ENCODE measurements at places on chromosomes 6 and 20.

DNA sequence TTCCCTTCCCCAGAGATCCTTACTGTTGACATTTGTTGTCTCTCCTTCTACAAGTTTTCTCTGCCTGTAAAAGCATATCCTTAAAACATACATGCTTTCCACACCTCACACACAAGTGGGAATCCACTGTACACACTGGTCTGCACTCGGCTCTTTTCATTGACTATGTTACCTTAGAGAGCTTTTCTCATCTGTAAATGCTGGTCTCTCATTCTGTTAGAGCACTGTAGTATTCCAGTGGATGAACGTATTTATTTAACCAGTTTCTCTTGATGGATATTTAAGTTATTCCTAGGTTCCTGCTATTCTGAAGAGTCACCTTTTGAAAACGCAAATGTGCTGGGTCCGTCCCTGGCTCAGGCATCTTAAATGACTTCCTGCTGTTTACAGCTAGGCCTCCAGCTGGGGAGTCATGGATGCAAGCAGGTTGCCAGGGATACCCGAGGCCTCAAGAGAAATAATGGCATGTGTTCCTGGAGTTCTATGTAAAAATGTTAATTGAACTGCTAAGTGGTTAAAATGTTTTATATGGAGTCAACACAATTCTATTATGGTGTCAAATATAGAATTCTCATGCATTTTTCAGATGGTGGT is 61.1 kb upstream of the TGM3 start:
- no peak for DNase-seq

- DNase-seq, result peak; percentile 31
Observed at GRCh38 chr20:51385646-51386530, 156.6 kb downstream of the NFATC2 start.

DNA sequence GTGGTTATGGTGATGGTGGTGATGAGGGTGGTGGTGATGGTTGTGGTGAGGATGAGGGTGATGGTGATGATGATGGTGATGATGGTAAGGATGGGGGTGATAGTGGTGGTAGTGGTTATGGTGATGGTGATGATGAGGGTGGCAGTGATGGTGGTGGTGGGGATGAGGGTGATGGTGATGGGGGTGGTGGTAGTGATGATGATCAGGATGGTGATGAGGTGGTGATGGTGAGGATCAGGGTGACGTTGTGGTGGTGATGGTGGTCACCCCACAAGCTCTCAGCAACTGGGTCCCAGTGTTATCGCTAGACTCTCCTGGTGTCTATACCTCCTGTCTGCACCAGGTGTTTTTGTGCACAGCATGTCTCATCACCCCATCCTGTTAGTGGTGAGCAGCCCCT is 85.0 kb downstream of the TMEM242 start:
- DNase-seq, result no peak

- no peak for DNase-seq
Observed at GRCh38 chr6:42564506-42564825, 637 bp downstream of the UBR2 start.

DNA sequence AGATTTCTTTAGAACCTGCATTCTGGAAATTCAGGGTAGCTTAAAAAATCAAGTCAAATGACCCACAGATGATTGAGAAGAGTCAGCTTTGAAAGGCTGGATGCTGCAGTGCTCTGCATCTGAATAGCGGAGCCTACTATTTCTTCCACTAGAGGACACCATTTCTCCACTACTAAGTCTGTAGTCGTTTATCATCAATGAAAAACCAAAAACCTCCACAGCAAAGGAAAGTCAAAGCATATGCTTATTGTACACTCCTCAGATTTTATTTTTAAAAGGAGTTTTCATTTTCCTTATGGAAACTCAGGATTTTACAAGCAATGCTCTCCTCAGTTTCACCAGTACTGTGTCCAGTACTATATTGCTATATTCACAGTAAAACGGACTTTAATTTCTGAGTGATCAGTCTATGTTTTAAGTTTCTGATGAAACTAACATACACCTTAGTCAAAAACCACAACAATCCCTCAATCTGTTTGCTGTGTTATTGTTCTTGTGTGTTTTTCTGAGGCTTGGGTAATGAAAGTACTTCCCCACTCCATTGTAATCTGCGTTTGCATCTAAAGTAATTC is 50.5 kb upstream of the ENPP5 start:
- DNase-seq, result no peak

DNA sequence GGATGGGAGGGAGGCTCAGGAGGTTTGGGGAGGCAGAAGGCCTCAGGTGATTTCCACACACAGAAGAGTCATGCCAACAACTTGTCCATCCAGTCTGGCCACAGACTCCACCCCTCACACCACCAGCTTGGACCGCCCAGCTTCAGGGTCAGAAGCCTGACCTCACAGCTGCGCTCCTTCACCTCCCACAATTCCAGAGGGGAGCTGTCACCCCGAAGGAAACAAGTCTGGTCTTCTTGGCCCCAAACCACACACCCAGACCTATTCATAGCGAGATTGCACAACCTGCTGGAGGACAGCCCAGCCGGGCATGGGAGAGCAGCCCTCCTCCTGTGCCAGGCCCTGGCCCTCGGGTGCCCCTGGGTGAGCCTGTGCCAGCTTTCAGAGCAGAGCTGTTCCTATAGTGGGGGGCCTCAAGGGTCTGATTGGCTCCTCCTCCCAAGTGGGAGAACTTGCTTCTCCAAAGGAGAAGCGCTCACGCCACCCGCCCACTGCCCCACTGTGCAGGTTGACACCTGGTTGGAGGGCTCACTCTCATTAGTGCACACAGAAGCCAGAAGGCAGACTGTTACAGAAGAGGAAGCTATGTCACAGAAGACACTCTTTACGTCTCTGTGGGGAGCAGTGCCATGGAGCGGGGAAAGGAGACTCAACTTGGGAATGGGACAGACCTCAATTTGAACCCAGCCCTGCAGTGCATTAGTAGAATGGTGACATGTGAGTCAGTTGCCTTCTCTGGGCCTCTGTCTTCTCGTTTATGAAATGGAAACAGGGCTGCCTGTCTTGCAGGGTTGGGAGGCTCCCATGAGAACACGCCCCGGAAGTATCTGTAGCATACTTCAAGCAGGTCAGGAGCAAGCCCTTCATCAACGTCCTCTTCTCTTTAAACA is 128.8 kb downstream of the FOXO3 start:
- peak; percentile 28 for DNase-seq

DNA sequence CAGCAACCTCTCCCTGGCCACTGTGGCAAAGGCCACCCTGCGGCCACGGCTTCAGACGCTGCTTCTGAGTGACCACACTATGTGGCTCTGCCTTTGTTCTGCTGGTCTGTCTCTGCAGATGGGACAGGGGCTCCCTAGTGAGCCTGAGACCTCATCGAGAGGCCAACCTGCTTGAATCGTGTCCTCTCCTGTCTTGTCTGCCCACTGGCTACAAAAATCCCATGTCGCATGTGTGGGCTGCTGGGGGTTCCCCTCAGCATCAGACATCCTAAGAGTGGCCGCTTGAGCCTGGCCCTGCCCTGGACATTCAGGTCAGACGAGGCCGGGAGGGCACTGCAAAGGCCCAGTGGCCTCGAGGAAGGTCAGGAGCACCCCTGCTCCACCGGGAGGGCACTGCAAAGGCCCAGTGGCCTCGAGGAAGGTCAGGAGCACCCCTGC is 222.9 kb downstream of the DLL1 start:
- no peak for DNase-seq

DNA sequence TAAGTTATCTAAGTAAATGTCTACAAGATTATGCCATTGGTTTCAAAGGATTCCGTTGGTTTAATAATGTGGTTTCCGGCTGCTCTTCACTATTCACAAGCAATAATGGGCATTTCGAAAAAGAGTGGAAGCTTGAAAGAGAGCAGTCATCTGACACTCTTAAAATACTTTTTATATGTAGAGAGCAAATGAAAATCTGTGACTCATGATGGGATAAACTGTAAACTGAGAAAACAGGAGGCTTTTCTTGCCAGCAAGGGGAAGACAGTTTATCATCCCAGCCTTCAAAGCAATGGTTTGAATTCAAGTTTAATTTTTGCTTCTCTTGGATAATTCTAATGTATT is 145.7 kb downstream of the KHDC1L start:
- DNase-seq, result no peak

DNA sequence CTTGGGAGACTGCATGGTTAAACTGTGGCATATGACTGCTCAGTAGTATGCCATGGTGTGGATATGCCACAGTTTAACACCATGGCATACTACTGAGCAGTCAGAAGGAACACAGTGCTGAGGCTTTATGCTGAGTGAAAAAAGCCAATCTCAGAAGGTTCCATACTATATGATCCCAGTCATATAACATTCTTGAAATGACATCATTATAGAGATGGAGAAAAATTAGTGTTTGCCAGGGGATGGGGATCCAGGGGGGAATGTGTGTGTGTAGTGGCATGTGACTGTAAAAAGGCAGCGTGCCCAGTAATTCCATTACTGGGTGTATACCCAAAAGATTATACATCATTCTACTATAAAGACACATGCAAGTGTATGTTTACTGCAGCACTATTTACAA is 85.8 kb downstream of the FOXF2 start:
- no peak for DNase-seq

DNA sequence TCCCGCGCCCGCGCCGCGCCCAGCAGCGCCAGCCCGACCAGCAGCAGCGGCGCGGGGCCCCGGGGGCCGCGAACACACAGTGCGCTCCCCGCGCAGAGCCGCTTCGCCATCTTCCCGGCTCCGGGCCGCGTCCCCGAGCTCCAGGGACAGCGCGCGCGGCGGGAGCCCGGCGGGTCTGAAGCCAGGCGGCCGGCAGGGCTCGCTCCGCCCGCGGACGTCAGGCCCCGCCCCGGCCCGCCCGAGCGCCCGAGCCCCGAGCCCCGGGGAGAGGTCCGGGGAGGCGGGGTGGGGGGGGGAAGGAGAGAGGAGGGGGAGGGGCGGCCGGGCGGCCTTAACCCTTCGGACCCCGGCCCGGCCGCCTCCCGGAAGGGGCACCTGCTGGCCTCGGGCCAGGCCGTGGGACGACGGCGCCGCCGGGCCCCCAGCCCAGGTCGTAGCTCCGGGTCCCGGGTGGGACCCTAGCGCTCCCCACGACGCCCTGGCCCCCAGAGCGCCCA is at the start of gene LAMA5:
Gene LAMA5, minus strand, starts transcription at position 177 of the 497 bp plus-strand sequence. Its CDS starts 67 bp downstream, at position 110.
- DNase-seq, result no peak

- no peak for DNase-seq
Observed at GRCh38 chr6:148885136-148885865, 138.5 kb downstream of the UST start.

GRCh38 chr6:162056745-162057144 is 670.8 kb downstream of the PRKN start:
- no peak for DNase-seq

DNA sequence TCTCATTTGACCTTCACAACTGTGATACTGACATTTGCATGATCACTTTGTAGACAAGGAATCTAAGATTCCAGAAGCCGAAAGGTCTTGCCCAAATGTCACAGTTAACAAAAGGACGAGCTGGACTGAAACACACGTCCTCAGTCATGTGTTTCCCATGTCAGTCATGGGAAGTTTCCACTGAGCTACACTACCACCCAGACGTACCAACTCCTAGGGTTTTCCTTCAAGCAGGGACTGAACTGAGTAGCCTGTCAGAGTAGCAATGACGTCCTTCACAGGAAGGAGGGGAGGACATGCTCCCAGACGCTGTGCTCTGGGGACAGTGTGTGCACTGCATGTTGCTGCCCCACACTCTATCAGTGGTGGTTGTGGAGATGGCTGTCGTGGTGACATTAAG is 215.8 kb upstream of the SMLR1 start:
- DNase-seq, result no peak

GRCh38 chr6:106415921-106416320 is 55.4 kb downstream of the CRYBG1 start:
- DNase-seq, result no peak

GRCh38 chr20:48828734-48829460 is 1.1 kb upstream of the PREX1 start:
- no peak for DNase-seq

DNA sequence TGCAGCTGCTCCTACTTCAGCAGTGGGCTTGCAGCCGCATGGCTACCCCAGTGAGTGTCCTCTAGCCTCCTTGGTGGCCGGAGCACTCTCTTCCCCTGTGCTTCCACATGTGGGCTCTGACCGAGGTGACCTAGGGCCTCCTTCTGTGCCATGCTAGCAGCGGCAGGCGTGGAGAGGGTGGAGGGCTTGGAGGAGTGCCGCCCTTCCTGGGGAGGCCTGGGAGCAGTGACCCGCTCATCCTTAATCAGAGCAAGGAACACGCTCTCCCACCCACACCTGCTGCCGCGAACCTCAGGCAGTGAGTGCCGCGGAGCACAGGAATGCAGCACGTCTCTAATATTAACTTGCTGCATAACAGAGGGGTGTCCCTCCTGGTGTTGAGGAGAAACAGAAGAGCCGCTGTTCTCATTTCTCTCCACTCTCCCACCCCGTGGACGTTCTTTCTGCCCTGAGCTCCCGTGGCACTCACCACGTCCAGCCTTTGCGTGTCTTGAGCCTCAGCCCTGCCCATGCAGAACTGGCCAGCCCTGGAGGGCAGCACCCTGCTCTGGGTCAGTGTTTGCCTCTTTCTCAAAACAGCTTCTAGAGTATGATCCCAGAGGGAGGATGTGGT is 31.9 kb downstream of the DUSP22 start:
- DNase-seq, result no peak

DNA sequence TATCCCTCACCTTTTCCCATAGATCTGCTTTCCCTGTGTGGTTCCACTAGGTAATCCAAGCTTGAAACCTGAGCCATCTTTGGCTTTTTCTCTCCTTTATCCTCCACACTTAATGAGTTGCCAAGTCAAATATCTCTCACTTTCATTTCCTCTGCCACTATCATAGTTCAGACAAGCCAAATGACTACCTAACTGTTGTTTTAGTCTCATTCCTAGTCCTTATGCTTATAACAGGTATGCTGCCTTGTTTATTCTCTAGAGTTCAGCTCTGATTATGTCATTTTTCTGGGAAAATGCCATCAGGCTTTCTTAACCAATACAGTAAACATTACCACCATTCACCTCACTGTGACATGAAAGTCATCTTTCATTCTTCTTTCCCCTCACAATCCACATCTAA is 6.5 kb downstream of the EFHC1 start:
- no peak for DNase-seq

DNA sequence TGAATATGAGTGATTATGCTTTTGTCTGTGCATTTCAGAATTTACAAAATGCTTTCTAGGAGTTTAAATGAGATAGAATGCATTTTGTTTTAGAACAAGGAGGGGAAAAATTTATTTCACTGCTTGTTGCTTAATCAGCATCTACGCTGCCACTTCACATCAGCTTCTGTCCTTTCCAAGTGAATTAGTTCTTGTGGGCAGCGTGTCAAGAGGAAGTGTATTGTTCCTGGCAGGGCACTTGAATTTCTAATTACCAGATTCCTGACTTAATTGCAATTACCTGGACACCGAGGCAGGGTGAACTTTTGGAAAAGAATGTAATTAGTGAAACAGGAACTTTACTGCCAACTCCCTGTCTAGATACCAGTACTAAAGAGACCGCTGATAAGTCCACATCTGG is 263.5 kb downstream of the TMEM242 start:
- DNase-seq, result no peak

DNA sequence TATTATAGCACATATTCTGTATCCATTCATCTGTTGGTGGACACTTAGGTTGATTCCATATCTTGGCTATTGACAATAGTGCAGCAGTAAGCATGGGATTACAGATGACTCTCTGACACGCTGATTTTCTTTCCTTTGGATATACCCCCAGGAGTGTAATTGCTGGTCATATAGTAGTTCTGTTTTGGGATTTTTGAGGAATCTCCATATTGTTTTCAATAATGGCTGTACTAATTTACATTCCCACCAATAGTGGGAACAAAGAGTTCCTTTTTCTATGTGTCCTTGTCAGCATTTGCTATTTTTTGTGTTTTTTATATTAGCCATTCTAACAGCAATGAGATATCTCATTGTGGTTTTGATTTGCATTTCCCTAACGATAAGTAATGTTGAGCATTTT is 309.0 kb upstream of the JARID2 start:
- no peak for DNase-seq

Measured in CD4-positive, alpha-beta T cell treated with Interferon gamma for 1 hour (primary cell).